ENCODE measurements at places on chromosomes 2 and 18.

DNA sequence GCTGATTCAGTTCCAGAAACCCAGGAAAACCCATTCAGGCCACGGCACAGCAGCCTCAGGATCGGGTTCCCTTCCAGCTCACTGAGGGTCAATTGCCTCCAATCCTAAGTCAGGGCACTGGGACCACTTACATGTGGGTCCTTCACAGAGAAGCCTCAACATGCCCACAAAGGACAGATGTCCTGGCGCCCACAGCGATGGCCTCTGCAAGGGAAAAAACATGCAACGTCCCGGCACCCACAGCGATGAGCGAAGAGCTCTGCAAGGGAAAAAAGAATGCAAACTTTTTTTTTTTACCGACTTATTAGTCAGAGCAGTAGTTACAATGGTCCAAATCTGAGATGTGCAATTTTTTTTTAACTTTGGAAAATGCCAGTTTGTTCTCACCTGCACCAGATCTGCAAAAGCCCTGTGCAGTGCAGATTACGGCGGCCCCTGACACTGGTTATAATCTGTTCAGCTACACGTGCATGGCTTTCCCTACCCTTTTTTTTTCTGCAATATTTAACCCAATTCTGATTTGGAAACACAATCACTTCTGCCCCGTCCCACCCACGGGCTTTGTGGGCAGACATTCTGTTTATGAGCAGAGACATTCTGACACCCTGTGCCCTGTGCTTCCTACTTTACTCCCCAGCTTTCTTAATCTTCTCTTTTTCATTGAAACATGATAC, 159.3 kb upstream of the SALL3 start:
- DNase-seq = no peak

- DNase-seq = peak; percentile 5
Measured at GRCh38 chr2:235494716-235495372, 1.0 kb downstream of the AGAP1 start.

GRCh38 chr2:240136013-240136670, at the start of gene COPS9:
Gene COPS9 (minus strand): TSS chr2:240136305. CDS start chr2:240136284, 21 bp downstream.
- peak; percentile 81 for DNase-seq

GRCh38 chr2:62296832-62297623, 101.1 kb downstream of the B3GNT2 start:
- DNase-seq = no peak

DNA sequence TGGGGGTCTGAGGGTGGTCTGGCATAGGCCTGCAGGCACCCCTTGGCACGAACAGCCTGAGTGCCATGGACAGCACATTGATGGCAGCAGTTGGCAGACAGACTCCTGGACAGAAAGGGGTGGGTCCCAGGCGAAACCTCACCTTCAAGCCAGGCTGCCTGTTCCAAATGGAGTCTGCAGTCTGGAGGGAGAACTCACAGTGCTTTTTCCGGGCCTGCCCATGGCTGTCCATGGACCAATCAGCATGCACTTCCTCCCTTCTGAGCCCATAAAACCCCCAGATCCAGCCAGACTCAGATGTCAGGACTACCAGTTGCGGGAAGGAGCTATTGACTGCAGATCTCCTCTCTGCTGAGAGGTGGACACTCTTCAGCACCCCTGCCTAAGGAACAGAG, 694.6 kb upstream of the ACVR2A start:
- DNase-seq = no peak

DNA sequence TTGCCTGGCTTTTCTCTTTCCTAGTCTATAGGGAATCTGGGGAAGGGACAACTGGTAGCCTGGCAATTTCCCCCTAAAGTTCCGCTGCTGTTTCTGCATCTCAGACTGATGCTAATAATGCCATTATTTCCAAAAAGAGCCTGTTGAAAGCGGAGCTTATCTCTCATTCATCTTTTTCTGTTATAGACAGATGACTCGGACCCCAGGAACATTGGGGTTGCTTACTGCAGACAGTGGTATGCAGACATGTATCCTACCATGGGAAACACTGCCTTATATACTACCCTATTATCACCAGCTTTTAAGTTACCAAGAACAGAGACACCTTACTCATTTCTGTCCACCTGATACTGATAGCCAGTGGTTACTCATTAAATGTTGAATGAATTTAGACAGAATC, 15.3 kb downstream of the ETAA1 start:
- DNase-seq = no peak

DNA sequence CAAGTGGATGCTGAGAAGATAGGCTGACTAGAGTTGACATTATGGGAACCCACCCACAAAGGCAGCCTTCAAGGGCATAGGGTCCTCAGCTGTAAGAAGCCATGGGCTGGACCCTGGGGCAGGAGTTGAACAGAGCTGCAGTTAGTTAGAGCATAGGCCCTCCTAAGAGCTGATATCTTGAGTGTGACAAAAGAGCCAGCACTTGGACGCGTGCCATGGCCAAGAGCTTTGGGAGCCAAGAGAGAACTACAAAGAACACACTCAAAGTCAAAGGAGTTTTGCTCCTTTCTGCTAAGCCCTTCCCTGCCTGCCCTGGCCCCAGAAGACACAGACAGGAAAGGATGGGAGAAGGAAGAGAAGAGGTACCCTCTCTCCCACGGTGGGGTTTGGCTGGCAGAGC, 29.9 kb upstream of the AGAP1 start:
- DNase-seq = no peak

GRCh38 chr2:55827855-55828254, 95.7 kb downstream of the EFEMP1 start:
- DNase-seq = no peak

DNA sequence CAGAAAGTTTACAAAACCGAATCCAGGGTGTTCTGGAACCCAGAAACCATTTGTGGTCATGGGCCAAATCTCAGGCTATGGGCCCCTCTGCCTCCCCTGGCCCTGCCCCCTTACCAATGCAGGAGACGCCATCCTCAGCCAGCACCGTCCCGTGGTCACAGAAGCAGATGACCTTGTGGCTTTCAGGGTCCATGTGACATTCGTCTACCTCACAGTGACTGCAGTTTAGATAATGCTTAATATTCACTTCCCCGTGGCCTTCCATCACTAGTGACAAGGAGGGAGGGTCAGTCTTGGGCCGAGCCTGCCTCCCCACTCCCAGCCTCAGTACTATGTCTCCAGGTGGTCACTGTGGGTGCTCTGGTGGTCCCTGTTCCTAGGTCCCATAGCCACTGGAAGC, 111.6 kb downstream of the CLIP4 start:
- no peak for DNase-seq

All from effector memory CD8-positive, alpha-beta T cell (primary cell).